ENCODE measurements at places on chromosomes 2 and 18.
A peak's percentile ranks its signal among the peaks of the same experiment; 100 is the strongest.

GRCh38 chr2:164080486-164080885 is 344.7 kb upstream of the FIGN start:
- no peak for DNase-seq

DNA sequence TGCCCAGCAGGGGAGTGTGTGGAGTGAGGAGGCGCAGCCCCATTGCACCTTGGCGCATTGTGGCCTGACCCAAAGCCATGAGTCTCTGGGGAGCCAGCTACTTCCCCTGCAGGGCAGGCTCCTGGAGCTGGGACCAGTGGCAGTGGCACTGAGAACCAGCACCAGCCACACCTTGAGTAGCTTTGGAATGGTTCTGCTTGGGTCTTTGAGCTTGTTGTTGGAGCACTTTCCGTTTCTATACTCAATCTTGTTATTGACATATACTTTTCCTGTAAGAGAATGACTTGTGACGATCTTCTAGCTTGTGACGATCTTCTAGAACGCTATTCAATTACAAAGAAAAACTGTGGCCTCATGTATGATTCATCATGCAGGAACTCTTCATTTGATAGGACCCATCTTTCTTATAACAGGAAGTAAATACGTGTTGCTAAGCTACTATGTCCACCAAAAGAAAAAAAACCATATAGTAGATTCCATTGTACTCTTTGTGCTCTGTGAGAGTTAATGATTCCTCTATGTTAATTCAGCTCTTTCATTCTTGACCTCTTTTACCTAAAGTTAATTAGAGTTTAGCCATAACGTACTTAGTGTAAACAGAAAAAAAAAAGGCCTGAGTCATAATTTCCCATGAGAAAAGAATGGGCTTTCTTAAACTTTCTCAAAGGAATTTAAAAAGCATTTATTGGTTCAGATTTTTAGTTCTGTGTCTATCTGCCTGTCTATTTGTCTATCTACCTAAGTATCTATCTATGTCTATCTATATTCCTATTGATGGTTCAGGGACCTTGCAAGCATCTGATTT is 113.1 kb downstream of the GATA6 start:
- no peak for DNase-seq

- no peak for DNase-seq
Measured at GRCh38 chr2:163990101-163990500, 254.3 kb upstream of the FIGN start.

DNA sequence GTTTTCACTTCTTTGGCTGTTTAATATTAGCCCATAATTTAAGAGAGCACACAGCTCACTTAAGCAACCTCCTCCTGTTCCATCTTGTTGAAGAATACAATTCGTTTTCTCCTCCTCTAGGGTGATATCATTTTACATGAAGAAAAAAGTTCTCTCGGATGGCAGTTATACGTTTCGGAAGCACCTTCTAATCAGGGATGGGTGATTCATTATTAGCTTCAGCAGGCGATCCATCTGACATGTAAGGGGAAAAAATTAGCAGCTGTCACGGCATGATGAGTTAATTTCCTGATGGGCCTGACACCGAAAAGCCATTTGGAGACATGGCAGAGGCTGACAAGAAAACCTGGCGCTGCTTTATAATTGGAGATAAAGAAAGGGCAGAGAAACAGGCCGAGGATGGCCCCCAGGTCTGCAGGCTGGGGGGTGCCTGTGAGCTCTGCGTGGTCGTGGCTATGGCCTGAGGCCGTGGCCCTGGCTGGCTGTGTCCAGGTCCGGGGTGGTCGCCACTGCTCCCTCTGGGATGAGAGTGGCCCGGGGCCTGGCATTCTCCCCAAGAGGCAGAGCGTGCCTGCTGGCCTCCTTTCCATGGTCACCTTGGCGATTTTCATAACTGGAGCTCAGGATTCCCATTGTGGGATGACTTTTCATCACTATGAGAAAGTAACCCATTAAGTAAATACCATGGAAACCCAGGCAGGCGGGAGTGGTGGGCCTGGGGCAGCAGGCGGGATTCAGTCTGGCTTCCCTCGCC is 140.1 kb downstream of the PTGR3 start:
- no peak for DNase-seq

DNA sequence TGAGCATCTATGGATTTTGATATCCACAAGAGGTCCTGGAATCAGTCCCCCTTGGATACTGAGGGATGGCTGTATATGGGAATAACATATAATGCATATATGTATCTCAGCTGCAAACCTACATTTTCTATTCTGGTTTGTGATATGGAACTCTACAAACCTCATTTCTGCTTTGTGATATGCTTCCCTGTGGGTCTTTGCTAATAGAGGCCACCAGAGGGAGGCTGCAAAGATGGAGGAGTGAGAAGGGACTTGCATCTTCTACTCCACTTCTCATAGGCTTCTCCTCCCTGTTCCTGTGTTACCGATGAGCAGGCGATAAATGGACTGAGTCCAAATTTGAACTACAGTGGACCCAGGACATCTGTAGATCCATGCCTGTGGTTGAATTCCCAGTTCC is 37.8 kb downstream of the ARID5A start:
- DNase-seq, result no peak

GRCh38 chr18:9109523-9109922 is 7.0 kb downstream of the NDUFV2 start:
- no peak for DNase-seq

GRCh38 chr2:167595839-167596471 is 651.4 kb downstream of the STK39 start:
- DNase-seq, result no peak

- peak; percentile 82 for DNase-seq
Measured at GRCh38 chr2:170973492-170974303, 44.6 kb downstream of the GORASP2 start.

DNA sequence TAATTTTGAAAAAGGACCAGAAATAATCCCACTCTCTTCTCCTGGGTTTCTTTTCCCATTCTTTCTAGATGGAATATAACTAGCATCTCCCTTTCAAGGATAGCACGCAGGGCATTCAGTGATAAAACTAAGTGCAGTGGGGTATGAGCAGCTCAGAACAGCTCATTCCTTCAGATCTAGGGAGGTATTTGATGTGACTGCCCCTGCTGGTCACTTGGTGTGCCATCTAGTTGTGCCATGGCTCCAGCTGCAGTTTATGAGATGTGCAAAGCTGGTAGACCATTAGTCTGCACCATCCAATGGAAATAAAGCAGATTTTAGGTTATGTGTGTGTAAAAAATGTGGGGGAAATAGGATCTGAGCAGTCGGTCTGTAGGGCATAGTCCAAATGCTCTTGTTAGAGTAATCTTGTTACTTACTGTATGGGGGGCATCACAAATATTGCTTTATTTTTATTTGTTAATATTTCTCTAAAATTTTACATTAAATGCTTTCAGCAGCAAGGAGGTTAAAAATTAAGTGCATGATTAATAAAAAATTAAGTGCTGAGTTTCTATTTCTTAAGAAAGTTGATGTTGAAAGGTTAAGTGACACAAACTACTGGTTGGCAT is 38.9 kb downstream of the CTAGE1 start:
- no peak for DNase-seq

DNA sequence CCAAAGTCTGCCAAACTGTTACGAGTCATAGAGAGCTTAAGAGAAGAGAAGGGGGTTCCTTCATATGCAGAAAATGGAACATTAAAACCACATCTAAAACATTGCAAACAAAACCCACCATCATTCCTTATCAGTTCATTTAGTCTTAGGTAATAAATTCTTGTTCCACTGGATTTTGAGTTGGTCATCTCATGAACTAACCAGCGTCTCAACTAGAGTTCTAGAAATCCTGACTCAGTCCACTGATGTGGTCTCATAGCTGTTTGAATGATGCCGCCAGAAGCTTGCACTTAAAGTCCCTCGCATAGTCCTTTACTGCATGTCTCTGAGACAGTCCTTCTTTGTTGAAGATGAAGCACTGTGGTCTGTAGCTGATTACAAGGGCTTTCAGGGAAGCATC is 15.0 kb upstream of the CAB39 start:
- DNase-seq, result no peak

GRCh38 chr2:11073251-11073650 is 82.0 kb upstream of the SLC66A3 start:
- DNase-seq, result no peak

DNA sequence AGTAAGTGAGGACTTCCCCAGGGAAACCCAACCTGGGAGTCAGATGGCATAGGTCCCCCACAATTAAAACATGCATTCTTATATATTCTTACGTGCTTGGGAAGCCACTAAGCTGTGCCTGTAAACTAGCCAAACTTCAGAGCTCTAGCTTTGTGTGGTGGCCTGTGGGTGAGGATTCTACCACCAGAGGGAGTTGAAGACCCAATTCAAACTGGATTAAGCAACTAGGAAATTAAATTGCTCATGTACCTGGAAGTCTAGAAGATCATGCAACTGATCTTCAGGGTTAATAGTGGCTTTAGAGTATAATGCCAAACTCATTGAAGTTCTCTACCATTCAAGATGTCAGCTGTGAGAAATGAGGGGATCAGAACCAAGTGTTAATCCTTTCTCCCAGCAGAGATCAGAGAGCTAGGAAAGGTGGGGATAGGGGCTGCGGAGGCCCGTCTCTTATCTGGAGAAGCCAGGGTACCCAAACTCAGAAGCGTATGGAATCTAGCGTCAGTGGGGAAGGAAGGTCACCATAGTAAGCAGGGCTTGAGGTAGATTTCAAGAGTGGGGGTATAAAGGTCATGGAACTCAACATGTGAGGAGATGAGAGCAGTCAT is 53.2 kb upstream of the CCDC85A start:
- DNase-seq, result no peak

GRCh38 chr2:176072951-176073904 is 10.5 kb downstream of the EVX2 start:
- no peak for DNase-seq

- DNase-seq, result no peak
Measured at GRCh38 chr18:8835521-8835953, 130.2 kb downstream of the MTCL1 start.

- DNase-seq, result no peak
Measured at GRCh38 chr18:48829443-48830149, 121.2 kb downstream of the SMAD7 start.

GRCh38 chr2:37585295-37585908 is 86.0 kb downstream of the CDC42EP3 start:
- peak; percentile 55 for DNase-seq

GRCh38 chr2:82158150-82158549 is 1853.6 kb upstream of the LRRTM1 start:
- no peak for DNase-seq

DNA sequence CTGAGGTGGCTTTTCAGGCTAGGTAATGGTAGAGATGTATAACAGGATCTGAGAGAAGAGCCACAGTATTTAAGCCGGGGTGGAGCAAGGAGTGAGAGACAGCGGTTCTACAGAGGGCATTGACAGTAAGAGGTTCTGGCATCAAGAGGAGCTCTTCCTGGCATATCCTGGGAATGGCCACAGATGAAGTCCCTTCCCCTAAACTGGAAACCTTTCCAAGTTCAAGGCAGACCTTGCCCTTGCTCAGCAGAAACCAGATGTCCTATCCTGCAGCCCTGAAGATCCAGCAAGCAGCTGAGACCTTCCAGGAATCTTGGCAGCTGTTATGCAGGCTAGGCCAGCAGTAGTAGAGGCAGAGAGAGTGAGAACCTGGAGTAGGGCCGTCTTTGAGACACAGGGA is 18.1 kb downstream of the REG1A start:
- DNase-seq, result no peak

DNA sequence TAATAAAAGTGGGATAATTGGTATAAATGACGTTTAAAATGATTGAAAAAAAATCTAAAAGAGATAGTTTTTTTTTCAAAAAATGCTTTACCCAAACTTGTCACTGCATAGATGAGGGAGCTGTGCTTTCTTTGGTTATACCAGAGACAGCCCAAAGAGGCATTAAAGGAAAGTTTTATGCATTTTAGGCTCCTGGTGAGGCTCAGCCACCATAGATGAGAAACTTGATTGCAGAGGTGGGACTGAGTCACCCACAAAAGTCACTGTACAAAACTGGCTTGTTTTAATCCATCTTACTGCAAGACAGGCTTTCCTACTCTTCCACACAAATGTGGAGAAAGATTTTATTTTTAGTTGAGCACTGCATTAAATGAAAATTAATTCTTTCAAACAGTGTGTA is 2.4 kb downstream of the SMYD1 start:
- DNase-seq, result no peak

DNA sequence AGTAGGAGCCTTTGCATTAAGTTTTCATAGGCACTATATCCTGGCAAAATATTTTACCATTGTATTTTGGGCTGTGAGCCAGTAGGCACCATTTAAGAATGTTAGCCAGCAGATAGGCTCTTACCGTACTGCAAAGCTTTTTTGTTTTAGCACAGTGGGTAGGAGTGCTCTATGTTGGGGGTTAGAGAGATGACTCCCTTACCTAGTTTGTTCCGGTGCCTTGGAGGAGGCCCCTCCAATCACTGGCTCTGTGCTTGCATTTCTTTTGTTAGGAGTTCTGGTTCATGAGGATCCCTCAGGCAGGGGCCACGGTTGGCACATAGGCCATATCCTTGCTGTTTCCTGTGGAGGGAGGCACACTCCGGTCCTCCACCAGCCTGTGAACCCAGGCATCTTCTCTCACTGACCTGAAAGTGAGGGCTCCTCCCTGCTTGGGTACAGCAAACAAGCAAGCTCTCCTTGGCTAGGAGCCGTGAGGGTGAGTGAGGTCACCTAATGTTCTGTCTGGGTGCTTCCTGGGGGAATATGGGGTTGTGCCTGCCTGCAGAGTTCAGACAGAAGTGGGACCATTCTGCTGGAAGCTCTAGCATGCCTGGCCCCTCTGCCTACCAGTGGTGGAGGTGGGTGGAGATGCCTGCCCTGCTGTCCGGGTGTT is 29.8 kb downstream of the LTBP1 start:
- no peak for DNase-seq

GRCh38 chr2:179218848-179219594 is 45.6 kb downstream of the SESTD1 start:
- peak; percentile 20 for DNase-seq

GRCh38 chr2:100554798-100555407 is 7.9 kb upstream of the PDCL3 start:
- DNase-seq, result no peak

GRCh38 chr18:72436401-72436800 is 107.7 kb downstream of the CBLN2 start:
- no peak for DNase-seq

GRCh38 chr2:209864716-209865295 is 93.2 kb downstream of the UNC80 start:
- DNase-seq, result no peak

- DNase-seq, result no peak
Measured at GRCh38 chr2:7014174-7014640, 97.0 kb downstream of the RNF144A start.

- DNase-seq, result no peak
Measured at GRCh38 chr2:237260039-237260620, 153.8 kb downstream of the COL6A3 start.

DNA sequence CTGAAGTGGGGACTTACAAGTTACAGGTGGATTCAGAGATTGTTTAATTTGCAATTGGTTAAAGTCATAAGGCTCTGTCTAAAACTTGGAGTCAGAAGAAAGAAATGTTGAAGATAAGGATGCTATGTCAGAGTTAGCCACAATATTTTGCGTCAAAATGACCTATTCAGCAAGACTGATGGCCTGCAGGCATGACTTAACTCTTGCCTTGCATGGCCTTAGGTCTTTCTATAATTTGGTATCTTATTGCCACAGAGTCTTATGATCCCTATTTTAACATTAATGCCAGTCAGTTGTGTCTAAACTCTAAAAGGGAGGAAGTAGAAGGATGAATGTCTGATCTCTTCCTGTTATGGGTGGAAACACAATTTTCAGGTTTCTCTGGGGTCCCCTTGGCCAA is 5.2 kb upstream of the COMMD1 start:
- no peak for DNase-seq

GRCh38 chr2:62450716-62451191 is 55.2 kb downstream of the TMEM17 start:
- DNase-seq, result no peak

Data from stimulated activated CD8-positive, alpha-beta memory T cell treated with anti-CD3 and anti-CD28 coated beads, Interleukin-7, amount 100 ng/mL, for 4 hours (primary cell).